ENCODE measurements at places on chromosomes 1 and 21.

DNA sequence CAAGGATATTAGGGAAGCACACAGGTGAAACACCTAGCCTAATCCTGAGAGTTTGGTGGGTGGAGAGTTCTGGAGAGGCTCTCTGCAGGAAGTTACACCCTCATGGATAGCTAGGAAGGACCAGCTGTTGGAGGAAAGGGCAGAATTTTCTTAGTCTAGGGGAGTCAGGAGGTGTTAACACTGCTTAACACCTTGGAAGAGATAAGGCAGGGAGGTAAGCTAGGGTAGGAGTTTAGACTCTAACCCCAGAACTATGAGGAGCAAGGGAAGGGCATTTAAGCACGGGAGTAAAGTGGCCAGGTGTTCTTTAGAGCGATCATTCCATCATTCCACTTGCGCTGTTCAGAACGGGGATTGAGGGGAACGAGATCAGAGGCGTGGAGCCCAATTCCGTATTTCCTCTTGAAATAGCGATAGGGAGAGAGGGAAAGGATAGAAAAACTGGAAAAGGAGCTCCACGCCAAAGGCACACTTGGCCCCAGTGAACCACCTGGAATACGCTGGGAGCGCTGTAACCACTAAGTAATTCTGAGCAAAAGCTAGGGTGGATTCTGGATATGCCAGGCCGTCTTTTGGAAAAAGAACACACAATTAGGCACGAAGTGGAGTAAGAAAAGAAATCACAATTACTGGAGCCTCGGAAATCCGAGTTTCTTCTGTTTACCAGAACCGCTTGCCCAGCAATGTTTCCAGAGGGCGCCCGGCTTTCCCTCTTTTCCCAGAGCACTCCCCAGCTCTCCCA is 1.5 kb upstream of the GPR137B start:
- DNase-seq, result no peak

GRCh38 chr21:43988506-43989230 is 23.4 kb upstream of the TRAPPC10 start:
- peak; percentile 62 for DNase-seq

- DNase-seq, result no peak
Observed at GRCh38 chr1:29211086-29212030, 19.4 kb downstream of the MECR start.

DNA sequence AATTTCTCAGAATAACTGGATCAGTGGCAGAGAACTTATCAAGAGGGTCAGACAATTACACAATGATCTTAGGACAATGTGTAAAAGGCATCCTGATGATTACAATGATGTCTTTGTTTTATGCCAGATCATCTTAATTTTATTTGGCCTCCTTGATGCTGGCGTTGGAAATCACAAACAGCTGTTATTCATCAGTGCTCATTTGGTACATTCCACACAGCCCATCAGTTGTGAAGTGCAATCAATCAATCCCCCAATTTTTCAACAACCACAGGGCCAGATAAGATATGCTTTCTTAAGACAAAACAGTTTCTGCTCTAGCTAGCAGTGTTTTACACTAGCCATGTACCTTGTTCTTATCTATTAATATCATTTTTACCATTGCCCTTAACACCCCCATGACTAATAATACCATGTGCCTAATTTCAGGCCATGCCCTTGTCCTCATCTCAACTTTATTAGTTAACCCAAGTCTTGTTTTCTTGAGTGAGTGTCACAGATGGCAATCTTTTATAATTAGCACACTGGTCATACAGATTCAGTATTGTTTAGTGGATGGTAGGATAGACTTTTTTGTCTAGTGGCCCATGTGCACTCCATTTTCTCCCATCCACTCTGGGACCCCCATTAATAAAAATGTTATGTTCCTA is 40.8 kb upstream of the COL24A1 start:
- DNase-seq, result no peak

DNA sequence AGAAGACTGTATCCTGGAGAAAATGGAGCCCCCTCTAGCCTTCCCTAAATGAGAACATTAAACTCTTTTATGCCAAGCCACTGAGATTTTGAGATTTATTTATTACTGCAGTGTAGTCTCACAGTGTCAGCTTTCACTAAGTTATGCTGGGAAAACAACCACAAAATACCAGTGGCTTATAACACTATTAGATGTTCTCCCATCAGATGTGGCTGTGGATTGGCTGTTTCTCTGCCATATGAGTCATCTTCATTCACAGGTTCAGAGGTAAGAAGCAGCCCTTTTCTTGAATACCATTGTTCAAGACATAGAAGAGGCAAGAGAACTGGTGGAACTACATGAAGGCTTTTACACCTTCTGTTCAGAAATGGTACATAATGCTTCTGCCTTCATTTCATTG is 32.1 kb upstream of the ST6GALNAC5 start:
- DNase-seq, result no peak

DNA sequence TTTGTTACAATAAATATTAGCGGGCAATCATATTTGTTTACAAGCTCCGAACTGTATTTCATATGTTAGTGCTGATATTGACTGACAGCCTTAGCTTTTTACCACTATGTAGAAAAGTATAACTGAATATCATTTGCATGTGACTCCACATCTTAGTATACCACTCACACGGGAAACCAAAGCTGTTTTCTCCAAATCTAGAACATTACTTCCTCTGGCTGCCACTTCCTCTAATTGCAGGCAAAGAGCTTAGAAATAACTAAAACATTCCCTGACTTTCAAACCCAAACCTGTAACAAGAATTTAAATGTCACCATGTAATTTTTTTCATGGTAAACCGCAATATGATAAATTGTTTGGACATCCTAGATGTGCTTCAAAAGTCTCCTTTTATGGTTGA is 174.7 kb downstream of the LBR start:
- DNase-seq, result no peak

DNA sequence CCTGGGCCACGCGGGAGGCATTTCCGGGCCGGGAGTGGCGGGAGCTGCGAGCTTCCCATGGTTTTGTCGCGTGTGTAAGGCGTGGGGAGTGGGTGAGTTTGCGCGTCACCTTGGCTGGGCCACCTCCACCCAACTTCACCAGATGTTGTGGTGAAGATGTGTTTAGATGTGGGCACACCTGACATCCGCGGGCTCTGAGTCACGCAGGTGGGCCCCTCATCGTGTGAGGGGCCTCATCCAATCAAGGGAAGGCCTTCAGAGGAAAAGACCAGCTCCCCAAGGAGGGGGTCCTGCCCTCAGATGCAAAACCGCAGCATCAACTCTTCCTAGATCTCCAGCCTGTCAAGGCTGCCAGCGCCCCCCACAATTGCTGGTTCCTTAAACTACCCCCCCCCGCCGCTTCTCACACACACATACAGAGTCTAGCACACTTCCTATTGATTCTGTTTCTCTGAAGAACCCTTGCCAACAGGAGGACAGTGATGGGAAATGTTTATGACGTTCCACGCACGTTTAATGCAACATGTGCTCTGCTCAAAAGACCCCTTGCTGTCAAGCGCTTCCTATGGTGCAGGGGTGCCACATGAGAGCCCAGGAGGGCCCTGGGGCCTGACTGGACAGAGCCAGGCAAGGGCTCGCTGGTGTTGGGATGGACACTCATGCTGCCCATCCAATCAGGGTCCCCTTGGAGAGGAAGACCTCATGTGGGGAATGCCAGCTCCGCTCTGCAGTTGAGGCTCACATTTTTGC is 11.9 kb downstream of the ACTRT2 start:
- peak; percentile 3 for DNase-seq

GRCh38 chr1:197284325-197284724 is 16.3 kb downstream of the CRB1 start:
- no peak for DNase-seq

GRCh38 chr1:65538086-65538485 is 117.6 kb downstream of the LEPR start:
- DNase-seq, result no peak

- DNase-seq, result no peak
Observed at GRCh38 chr1:180040034-180040433, 85.4 kb downstream of the CEP350 start.

- no peak for DNase-seq
Observed at GRCh38 chr1:27990920-27991537, 31.3 kb downstream of the XKR8 start.

DNA sequence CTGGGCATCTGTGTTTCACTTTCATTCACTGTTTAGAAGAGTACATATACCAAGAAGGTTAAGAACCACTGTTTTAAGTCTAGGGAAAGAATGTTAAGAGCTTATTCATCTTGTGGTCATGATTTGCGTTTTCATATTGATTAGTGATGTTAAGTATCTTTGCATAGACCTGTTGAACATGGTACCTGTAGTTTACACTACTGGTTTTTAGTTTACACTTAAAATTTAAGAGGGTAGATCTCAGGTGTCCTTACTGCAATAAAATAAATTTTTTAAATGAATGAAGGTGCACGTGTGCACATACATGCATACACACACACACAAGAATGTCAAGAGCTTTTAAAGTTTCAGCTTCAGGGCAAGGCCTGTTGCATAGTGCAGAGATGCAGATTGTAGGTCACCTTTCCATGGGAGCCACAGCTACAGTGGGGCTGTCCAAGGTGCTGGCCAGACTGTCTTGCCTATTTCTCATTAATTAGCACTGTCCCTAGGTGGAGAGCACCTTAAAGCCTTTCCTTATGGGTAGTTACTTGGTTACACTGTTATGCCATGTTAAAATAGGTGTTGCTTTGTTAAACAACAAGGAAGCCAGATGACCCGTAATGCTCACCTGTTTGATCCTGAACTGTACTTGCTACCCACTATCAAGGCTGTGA is 543.0 kb upstream of the DAB1 start:
- no peak for DNase-seq

- no peak for DNase-seq
Observed at GRCh38 chr1:149844101-149844500, 55.3 kb upstream of the BOLA1 start.

GRCh38 chr21:19489930-19490329 is 1086.3 kb upstream of the TMPRSS15 start:
- no peak for DNase-seq

GRCh38 chr1:147723691-147724323 is 36.6 kb downstream of the GJA5 start:
- DNase-seq, result no peak

- DNase-seq, result no peak
Observed at GRCh38 chr1:63326106-63326472, 3.7 kb downstream of the FOXD3 start.

DNA sequence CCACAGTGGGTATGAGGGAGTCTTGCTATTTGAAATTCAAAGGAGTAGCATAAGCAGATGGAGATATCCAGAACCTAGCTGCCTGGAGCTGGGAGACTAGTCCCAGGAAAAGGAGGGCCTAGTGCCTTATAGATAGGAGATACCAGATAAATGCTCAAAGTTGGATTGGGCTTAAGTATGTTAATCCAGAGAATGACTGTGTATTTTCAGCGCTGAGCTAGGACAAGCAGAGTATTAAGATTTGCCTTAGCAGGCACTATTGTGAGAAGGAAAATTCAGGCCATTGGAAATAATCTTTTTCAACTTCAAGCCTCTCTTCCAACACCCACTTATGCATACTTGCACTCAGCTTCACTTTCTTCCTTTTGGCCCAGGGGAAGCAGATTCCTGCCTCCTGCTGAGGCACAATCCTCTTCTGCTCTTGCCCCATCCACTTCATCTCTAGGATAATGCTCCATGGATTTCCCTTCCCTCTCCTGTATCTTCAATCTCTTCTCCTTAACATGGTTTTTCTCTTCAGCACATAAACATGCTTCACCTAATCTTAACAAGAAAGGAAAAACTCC is 21.1 kb downstream of the PIK3C2B start:
- no peak for DNase-seq

DNA sequence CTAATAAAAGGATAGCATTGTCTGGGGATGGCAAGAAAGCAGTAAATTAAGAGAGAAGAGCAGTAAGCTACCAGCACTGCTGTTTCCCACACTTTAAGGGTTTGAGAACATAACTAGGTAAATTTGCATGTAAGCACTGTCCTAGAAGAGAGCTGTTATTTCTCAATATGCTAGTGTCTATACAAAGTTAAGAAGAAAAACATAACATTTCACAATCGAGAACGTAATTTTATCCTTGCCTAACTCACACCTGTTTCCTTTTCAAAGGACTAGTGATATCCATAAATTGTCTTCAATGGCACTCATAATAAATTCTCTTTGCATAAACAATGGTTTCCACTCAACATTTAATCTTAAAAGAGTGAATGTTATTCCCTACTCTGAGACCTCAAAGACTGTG is 576.0 kb downstream of the PTBP2 start:
- DNase-seq, result no peak

DNA sequence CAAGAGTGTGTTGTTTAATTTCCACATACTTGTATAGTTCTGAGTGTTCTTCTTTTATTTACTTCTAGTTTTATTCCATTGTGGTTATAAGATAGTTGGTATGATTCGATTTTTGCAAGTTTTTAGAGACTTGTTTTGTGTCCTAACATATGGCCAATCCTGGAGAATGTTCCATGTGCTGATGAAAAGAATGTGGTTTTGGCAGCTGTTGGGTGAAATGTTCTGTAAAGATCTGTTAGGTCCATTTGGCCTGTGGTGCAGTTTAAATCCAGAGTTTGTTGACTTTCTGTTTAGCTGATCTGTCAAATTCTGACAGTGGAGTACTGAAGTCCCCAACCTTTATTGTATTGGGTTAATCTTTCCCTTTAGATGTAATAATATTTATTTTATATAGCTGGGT is 19.5 kb upstream of the TIPRL start:
- DNase-seq, result no peak

GRCh38 chr1:59574085-59574484 is 240.7 kb upstream of the HOOK1 start:
- no peak for DNase-seq

DNA sequence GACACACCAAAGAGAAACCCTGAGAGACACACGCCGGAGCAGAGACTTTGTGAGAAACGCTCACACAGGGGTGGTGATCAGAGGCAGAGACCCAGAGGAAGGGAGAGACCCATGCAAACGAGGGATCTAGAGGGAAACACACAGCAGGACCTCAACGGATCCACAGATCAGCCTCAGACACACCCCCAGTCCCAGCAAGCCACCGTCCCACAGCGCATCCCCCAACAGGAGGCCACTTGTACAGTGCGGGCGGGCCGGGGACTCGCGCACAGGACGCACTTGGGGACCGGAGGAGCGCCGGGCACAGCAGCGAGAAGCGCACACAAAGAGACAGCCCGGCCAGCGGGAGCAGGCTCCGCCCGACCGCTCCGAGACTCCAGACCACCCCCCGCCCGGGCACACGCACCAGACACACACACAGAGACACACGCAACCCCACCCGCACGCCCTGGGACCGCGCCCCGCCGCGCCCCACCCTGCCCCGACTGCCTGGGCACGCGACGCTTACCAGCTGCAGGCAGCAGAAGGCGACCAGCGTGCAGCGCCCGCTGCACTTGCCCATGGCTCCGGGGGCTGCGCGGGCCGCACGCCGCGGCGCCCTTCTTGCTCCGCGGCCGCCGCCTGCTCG is 587 bp downstream of the NKAIN1 start:
- peak; percentile 33 for DNase-seq

All from posterior cingulate gyrus (tissue), 11 donors.